ENCODE measurements at places on chromosomes 6 and 20. TPM values are rescaled to one million over a fixed set of nuclear protein-coding genes. Genes with fewer than 3 reads are reported as not detected.

DNA sequence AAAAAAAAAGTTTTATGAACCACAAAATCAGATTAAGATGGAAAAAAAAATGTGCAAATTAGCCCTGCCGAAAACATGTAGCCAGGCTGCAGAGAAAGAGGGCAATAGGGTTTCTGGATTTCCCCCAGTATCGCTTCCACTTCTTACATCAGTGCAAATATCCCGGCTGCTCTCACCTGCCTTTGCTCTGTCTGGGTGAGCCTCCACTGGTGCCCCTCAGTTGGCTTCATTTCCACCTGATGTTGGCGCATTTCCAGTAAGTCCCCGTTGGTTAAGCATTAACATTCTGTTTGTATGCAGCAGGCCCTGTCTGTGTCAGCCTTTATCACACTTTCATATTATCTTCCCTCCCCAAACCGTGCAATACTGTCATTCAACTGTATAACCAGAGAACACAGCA, 215.1 kb downstream of the CBLN4 start:
- no peak overlapping the region for H3K27ac ChIP-seq
- no peaks in the 10 kb centered on the region for H3K4me1 ChIP-seq
- H3K4me3 ChIP-seq = no peak overlapping the region
- no peaks in the 10 kb centered on the region for H3K36me3 ChIP-seq

- no peaks in the 10 kb centered on the region for H3K27me3 ChIP-seq
- H3K4me1 ChIP-seq = no peaks in the 10 kb centered on the region
- DNase-seq = no peak
- no peak overlapping the region for H3K27ac ChIP-seq
- no peak overlapping the region for H3K4me3 ChIP-seq
- H3K36me3 ChIP-seq = no peaks in the 10 kb centered on the region
Observed at GRCh38 chr6:155377061-155377460, 62.8 kb upstream of the TFB1M start.

- no peak overlapping the region for H3K27ac ChIP-seq
- no peak overlapping the region for H3K4me3 ChIP-seq
- no peaks in the 10 kb centered on the region for H3K27me3 ChIP-seq
Observed at GRCh38 chr20:23326774-23327173, 23.8 kb upstream of the NXT1 start.

DNA sequence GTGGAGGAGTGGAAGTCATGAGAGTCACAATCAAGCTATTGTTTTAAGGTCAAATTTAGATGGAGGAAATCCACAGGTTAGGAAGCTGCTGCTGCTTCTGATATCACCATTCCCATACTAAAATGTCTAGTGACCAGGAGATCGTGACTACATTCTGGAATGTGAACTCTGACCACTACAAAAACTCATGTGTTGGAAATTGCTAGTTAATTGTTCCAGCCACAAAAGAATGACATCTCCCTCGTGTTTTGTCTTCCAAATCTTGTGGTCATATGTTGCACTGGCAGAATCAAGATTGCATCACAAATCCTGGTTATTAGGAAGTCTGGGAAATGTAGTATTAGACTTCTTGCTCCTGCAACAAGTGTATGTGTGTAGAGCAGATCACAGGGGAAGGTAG, 441.9 kb downstream of the CD109 start:
- no peaks in the 10 kb centered on the region for H3K36me3 ChIP-seq
- H3K27me3 ChIP-seq = no peaks in the 10 kb centered on the region
- DNase-seq = no peak
- H3K4me3 ChIP-seq = no peak overlapping the region

Gene PRKN
- total RNA-seq = not detected

Gene CALHM6
- not detected for total RNA-seq
